Epithelial cell of proximal tubule (primary cell): ENCODE measurements at places on chromosomes 11 and 22. TPM values are rescaled to one million over a fixed set of nuclear protein-coding genes. Genes with fewer than 3 reads are reported as not detected.

CYB5R2 gene
- 17.9 and 18.7 TPM in 2 replicates for total RNA-seq

ANGPTL5 gene
- not detected in 2 replicates for total RNA-seq

PATE4 gene
- total RNA-seq = not detected in 2 replicates

DNA sequence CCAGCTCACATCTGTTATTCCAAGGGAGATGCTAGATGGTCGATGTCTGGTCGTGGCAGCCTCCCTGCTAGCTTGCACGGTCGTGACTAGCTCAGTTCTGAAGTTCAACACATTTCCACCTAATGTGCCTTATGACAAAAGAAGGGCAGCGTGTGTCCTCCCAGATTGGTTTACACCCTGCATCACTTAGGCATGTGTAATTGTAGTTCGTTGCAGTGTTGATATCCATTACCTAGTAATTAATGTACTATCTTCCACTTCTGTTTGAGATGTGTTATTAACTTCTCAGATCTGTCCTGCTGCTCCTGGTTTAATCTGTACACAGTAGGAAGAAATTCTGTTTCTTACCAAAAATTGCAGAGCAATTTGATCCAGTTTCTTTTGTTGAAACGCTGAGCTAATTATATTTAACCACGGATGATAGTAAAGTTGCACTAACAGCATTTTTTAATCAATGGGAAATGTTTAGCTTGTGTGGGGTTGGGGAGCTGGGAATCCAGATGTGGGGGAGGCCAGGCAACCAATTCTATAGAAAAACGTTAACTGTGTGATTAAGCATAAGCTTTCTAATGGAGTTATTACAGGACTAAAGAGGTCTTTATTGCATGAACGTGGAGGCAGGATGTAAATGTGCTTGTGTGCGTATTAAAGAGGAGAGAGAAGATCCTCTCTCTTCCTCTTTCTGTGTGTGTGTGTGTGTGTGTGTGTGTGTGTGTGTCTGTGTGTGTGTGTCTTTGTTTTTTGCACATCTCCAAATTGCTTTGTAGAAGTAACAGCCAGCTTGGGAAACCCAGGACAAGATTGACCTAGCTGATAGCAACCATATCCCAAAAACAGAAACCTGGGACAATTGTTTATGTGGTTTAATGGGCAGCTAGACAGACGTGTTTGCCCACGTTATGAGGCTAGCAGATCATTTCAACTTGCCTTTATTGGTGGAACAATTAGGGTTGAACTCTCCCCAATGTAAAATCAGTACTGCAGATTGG is 145.7 kb upstream of the TTC12 start:
- no peak for DNase-seq

DNA sequence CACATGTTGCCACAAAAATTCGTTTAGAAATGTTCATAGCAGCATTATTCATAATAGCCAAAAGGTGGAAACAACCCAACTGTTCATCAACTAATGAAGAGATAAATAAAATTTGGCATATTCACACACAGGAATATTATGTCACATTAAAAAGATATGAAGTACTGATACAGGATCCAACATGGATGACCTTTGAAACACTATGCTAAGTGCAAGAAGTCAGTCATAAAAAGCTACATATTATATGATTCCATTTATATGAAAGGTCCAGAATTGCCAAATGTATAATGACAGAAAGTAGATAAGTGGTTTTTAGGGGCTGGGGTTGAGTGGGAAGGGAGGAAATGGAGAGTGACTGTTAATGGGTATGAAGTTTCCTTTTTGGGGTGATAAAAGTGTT is 9.0 kb downstream of the PRR5L start:
- DNase-seq = no peak

DNA sequence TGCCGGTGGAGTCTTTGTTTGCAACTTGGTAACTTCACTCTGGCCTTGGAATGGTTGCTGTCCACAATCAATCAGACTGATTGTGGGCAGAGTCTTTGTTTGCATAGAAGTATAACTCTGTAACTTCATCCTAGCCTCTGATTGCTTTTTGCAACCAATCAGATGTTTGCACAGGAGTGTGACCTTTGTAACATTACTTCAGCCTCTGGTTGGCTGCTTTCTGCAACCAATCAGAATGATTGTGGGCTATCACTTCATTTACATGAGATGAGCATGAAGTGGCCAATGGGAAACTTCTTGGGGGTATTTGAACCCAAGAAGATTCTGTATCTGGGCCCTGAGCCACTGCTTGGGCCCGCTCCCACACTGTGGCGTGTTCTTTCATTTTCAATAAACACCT is 79.6 kb upstream of the CLDN5 start:
- no peak for DNase-seq

DNA sequence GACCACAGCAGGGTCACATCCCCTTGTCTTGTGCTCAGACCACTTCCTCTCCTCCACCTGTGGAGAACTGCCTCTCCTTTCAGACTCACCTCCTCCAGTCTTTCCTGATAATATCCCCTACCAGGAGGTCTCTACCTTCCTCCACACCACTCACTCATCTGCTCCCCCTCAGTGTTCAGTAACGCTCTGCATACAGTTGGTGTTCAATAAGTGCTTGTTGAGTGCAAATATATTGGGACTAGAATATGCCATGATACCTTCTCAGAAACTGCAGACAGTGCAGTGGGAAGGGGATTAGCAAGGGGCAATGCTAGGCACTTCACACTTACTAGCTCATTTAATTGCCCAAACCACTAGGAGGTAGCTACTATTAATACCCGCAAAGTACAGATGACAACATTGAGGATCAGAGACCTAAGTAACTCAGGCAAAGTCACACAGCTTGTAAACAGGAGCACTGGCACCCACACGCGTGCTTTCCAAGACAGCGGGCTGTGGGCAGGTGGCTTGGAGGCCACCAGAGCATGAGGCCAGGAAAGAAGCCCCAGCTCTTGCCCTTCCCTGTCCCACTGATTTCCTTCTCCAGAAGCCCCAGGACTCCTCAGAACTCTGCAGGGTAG is 8.1 kb upstream of the PDE2A start:
- no peak for DNase-seq
